ENCODE measurements at places on chromosomes 6 and 20. TPM values are rescaled to one million over a fixed set of nuclear protein-coding genes. Genes with fewer than 3 reads are reported as not detected.

DNA sequence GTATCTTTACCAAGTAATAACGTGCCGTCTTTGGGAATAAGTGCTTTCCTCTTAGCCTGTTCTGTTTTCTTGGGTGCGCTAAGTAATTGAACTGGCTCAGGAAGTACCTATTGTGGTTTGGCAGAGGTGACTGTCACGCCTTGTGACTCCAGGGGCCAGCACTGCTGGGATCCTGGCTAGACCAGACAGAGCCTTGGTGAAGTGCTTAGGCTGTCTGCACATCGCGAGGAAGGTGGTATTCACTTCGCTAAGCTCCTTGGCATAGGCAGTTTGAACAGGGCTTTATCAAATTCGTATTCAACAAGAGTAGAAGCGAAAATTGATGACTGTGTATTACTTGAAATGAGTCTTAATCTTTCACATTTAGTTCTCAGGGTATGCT lies 17.6 kb downstream of the PRDM1 start:
- no peak for DNase-seq

DNA sequence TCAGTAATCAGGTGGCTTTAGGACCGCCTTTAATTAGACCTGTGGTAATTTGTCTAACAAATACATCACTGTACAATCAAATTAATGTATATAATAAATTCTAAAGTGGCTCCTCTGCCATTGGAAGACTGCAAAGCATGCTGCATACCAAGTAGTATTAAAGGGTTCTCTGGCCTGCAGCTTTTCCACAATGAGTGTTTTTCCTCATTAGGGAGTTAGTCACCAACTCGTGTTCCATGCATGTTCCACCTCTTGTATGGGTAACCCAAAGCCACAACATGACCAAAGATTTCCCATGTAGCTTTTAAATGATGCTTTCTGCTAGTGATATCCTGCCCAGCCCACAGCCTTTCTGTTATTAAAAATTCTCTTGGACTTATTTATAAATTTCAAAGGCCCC lies 218.7 kb downstream of the FUT9 start:
- DNase-seq, result no peak

DNA sequence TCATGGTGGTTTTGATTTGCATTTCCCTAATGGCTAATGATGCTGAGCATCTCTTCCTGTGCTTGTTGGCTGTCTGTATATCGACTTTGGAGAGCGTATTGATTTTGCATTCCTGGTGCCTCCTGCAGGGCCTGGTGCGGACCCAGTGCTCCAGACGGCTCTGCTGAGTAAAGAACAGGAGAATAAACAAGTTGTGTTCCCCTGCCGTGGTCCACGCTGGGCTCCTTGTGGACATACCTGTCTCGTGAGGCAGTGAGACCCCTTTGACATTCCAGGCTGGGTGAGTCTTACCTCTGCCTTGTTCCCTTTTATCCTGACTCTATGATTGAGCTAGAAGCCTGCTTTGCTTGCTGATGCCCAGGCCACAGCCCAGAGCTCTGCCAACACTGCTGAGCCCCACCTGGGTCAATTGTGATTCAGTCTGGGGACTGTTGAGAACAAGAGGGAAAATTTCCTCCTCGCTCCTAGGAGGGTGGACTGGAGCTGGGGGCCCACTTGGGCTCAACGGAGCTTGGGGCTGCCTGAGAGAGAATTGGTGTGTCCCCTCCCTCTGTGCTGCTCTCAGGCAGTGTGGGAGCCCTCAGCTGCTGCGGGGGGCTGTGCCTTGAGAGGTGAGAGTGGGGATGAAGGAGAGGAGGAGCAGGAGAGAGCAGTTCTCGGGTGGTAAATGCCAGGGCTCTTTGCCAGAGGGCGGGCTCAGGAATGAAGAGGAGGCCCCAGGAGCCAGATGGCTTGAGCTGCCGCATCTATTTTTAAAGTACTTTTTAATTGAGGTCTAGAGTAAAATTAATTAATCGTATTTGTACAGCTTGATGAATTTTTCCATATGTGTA lies 43.7 kb upstream of the PMEPA1 start:
- DNase-seq, result no peak

- no peak for DNase-seq
These were observed 31.0 kb downstream of the CDK5RAP1 start for GRCh38 chr20:33370291-33370690.

DNA sequence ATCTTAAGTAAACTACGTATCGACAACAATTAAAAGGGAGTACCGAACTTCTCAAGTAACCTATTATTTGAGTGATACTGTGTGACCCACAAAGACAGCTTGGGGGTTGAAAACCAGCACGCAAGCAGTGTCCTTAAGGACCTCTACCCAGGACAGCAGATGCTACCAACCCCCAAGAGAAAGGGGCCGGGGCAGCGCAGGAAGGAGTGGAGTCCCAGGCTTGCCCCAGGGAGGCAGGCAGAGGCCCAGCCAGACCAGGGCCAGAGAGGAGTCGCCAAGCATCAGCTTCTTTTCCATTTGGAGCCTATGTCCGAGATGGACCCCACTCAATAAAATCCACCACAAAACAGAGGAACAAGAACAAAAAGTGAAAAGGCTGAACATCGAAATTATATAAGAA lies 11.9 kb downstream of the DIDO1 start:
- no peak for DNase-seq

DNA sequence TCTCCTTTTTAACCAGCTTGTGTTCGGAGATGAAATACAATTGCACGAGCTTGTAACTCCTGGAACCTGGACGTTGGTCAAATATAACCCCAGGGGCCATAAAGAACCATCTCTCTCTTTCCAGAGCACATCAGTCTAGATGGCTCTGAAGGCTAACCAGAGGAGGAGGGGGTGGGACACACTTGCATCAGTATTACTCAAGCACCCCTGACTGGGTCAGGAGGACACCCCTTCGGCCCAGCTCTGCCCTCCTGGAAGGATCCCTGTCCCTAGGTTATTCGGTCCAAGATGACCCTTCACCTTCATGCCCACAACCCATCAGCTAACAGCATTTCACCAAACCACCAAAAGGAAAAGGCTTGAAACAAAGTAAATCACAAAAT lies 67.1 kb downstream of the FYN start:
- DNase-seq, result no peak

GRCh38 chr20:3843490-3843889 lies 3.1 kb upstream of the MAVS start:
- no peak for DNase-seq

GRCh38 chr20:46946181-46946624 lies 51.6 kb downstream of the EYA2 start:
- no peak for DNase-seq

GRCh38 chr20:62961310-62961783 lies 8.8 kb downstream of the SLC17A9 start:
- DNase-seq, result no peak

DNA sequence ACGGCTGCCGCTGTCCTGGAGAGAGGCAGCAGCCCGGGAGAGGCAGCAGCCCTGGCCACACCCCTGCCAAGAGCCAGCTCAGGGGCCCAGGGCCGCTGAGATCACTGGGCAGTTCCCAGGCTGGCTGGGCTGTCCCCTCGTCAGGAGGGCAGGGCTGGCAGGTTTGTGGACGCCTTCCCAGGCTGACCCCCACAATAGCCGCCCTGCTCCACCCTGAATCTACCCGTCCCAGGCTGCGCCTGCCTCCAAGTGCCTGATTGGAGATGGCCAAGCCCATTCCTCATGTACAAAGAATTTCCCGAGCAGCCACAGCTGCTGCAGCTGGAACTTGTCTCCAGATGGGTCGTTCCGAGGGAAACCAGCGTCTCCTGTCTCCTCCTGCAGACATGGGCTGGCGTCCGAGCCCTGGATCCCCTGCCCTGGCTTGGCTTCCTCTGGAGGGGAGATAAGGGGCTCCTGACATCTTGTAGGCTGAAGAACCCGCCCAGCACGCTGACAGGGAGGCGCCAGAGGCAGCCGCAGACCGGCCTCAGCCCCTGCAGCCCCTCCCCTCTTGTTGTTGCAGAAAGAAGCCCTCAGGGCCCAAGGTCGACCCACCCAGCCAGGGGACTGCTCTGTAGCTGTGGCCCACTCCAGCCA lies 9.4 kb upstream of the GATA5 start:
- DNase-seq, result peak; percentile 58

DNA sequence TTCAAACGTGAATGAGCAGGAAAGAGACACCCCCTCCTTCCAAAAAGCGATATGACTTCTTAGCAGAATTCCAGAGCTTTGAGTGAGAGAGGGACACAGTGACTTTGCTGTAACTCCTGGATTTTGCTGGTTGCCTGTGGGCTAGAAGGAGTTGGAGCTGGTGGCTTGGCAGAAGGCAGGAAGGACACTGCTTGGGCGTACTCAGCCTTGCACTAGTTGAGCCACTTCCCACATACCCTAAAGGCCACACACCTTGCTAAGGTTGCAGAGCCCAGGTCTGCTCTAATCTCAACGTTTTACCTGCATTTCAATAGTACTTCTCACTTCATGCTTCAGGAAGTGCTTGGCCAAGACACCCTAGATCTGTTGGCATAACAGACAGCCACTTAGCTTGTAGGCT lies 30.6 kb downstream of the RAB22A start:
- no peak for DNase-seq

GRCh38 chr6:106561686-106562405 lies 67.5 kb downstream of the RTN4IP1 start:
- no peak for DNase-seq

- no peak for DNase-seq
These were observed 108.8 kb downstream of the PREX1 start for GRCh38 chr20:48718786-48719578.

- peak; percentile 59 for DNase-seq
These were observed 37.4 kb upstream of the SLC9A8 start for GRCh38 chr20:49775229-49775693.

GRCh38 chr6:101558712-101559111 lies 165.2 kb downstream of the GRIK2 start:
- no peak for DNase-seq

DNA sequence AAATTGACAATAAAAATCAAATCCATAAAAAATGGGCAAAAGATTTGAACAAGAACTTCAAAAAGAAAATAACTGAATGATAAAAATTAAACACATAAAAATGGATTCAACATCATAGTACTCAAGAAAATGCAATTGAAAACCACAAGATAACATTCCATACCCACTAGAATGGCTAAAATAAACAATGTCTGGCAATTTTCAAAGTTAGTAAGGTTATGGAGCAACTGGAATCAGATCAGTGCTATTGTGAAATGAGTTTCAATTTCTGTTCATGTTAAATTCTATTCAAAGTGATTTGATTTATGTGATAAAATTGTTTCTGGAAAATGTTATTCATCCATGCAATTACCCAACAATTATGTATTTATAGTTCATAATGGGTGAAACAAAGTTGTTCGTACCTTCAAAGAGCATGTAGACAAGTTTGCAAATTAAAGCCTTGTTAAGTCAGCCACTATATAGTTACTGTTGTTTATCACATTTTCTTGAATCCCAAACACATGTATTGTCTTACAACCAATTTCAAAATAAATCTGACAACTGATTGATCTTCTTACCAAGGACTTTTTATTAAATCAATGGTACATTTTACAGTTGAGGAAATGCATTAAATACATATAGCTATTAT lies 151.5 kb upstream of the CENPW start:
- DNase-seq, result no peak

GRCh38 chr20:63538204-63539091 lies 1.3 kb upstream of the PTK6 start:
- DNase-seq, result peak; percentile 94

- no peak for DNase-seq
These were observed 58.0 kb downstream of the FOXO3 start for GRCh38 chr6:108618623-108619152.

GRCh38 chr6:133890711-133891148 lies 1.8 kb downstream of the TCF21 start:
- no peak for DNase-seq

- DNase-seq, result no peak
These were observed 23.3 kb upstream of the CST1 start for GRCh38 chr20:23774081-23774480.

- DNase-seq, result no peak
These were observed 174.6 kb downstream of the SYNDIG1 start for GRCh38 chr20:24643731-24644626.

- no peak for DNase-seq
These were observed 881.8 kb upstream of the CITED2 start for GRCh38 chr6:140256248-140256647.

CLIC5 gene
- 2.1 TPM for total RNA-seq

HLA-DQB2 gene
- total RNA-seq, result 0.37 TPM

LIN28B gene
- total RNA-seq, result not detected

RWDD1 gene
- 37.5 TPM for total RNA-seq

GSTA4 gene
- 12.2 TPM for total RNA-seq

MOG gene
- not detected for total RNA-seq

ENPP1 gene
- total RNA-seq, result 16.5 TPM

INSM1 gene
- total RNA-seq, result 1.6 TPM

FLRT3 gene
- total RNA-seq, result 1.3 TPM
